ENCODE measurements at places on chromosomes 6 and 20. TPM values are rescaled to one million over a fixed set of nuclear protein-coding genes. Genes with fewer than 3 reads are reported as not detected.

Gene GGTLC1
- total RNA-seq, result not detected

GRCh38 chr6:164749221-164750064 lies 560.0 kb downstream of the C6orf118 start:
- H3K4me3 ChIP-seq, result no peak overlapping the region
- H3K27ac ChIP-seq, result no peak overlapping the region
- no peak for DNase-seq
- no peaks in the 10 kb centered on the region for H3K27me3 ChIP-seq
- H3K36me3 ChIP-seq, result no peaks in the 10 kb centered on the region
- H3K4me1 ChIP-seq, result no peaks in the 10 kb centered on the region

GRCh38 chr6:125807293-125807692 lies 16.5 kb downstream of the NCOA7 start:
- DNase-seq, result no peak
- no peaks in the 10 kb centered on the region for H3K36me3 ChIP-seq
- H3K4me1 ChIP-seq, result no peaks in the 10 kb centered on the region

GRCh38 chr6:88443554-88443953 lies 277.4 kb upstream of the CNR1 start:
- H3K27ac ChIP-seq, result no peak overlapping the region
- H3K27me3 ChIP-seq, result no peaks in the 10 kb centered on the region
- H3K4me3 ChIP-seq, result no peak overlapping the region
- no peaks in the 10 kb centered on the region for H3K36me3 ChIP-seq
- DNase-seq, result no peak
- no peaks in the 10 kb centered on the region for H3K4me1 ChIP-seq

Gene ZBP1
- 0.73 TPM for total RNA-seq

DNA sequence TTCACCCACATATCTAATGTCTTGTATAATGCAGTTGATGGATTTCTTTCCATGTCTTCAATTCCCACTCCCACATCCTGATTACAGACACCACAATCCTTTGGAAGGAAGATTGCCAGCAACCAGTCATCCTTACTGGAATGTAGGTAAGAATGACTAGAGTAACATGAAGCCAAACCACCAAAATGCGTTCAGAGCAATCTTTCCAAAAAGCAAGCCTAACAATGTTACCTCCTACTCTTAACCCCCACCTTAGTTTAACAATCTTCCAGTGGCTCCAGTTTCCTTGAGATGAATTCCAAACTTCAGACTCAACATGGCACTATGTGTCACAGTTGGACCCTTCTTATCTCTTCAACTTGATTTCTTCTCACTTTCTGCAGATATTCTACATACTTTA lies 685.6 kb downstream of the DOK5 start:
- H3K4me1 ChIP-seq, result no peaks in the 10 kb centered on the region
- H3K27me3 ChIP-seq, result no peaks in the 10 kb centered on the region
- H3K27ac ChIP-seq, result no peak overlapping the region
- H3K36me3 ChIP-seq, result no peaks in the 10 kb centered on the region
- H3K4me3 ChIP-seq, result no peak overlapping the region

DNA sequence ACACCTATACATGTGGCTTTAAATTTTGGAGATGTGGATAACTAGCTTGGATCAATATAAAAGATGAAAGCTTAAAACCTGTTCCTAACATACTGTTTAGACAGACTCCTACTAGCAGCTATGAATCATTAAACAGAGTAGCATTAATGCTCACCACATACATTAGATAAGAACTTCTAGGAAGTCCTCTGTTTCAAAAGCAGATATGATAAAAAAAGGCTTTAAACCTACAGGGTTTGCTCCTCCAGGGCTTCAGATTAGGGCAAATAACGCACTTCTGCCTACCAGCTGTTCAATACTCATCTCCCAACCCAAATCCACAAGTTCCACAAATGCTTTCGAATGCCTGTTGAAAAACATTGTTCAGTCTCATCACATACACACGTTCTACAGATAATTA lies 1.5 kb downstream of the REPS1 start:
- no peaks in the 10 kb centered on the region for H3K36me3 ChIP-seq
- DNase-seq, result no peak
- H3K27me3 ChIP-seq, result no peaks in the 10 kb centered on the region
- H3K27ac ChIP-seq, result peak overlapping the region; percentile 96

- DNase-seq, result peak; percentile 56
- peak overlapping the region; percentile 97 for H3K27ac ChIP-seq
- no peaks in the 10 kb centered on the region for H3K36me3 ChIP-seq
- H3K27me3 ChIP-seq, result no peaks in the 10 kb centered on the region
- no peaks in the 10 kb centered on the region for H3K4me1 ChIP-seq
- H3K4me3 ChIP-seq, result peak overlapping the region; percentile 70
These were observed 673 bp downstream of the MARCKS start for GRCh38 chr6:113857556-113858479.

Gene TRIM10
- not detected for total RNA-seq

- H3K36me3 ChIP-seq, result no peaks in the 10 kb centered on the region
- DNase-seq, result no peak
- no peak overlapping the region for H3K4me3 ChIP-seq
- no peak overlapping the region for H3K27ac ChIP-seq
- H3K4me1 ChIP-seq, result no peaks in the 10 kb centered on the region
- no peaks in the 10 kb centered on the region for H3K27me3 ChIP-seq
These were observed 130.4 kb downstream of the PTPRK start for GRCh38 chr6:128389820-128390534.

GRCh38 chr20:2536560-2536986 lies at the start of gene TMC2:
Gene TMC2 (plus strand): TSS chr20:2536573. CDS start chr20:2536622, 49 bp downstream.
- H3K4me1 ChIP-seq, result no peaks in the 10 kb centered on the region
- no peak within 1 kb of the TSS for H3K4me3 ChIP-seq
- H3K27ac ChIP-seq, result no peak within 1 kb of the TSS
- H3K27me3 ChIP-seq, result no peaks in the 10 kb centered on the region

- H3K27ac ChIP-seq, result peak overlapping the region; percentile 98
- peak overlapping the region; percentile 99 for H3K4me3 ChIP-seq
- peak; percentile 89 for DNase-seq
- H3K4me1 ChIP-seq, result peaks cover 7% of the 10 kb centered on the region
- no peaks in the 10 kb centered on the region for H3K27me3 ChIP-seq
These were observed 1.0 kb downstream of the PXDC1 start for GRCh38 chr6:3750317-3751076.

DNA sequence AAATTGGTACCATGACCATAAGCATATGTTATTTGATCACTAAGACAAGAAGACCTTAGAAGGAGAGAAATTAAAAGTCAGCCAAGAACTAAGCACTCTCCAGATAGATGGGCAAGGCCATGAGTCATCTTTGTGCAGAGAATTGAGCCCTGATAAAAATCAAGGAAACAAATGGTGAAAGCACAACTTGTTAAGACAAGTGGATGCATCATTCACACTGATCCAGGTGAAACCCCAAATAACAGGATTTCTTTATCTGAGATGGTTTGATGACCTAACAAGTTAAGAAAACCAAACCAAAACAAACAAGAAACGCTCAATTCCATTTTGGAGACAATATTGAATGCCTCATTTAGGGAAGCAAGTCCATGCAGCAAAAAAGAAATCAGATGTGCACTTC lies 121.6 kb downstream of the ADAT2 start:
- no peaks in the 10 kb centered on the region for H3K36me3 ChIP-seq
- H3K27ac ChIP-seq, result no peak overlapping the region
- no peaks in the 10 kb centered on the region for H3K4me1 ChIP-seq
- H3K4me3 ChIP-seq, result no peak overlapping the region

DNA sequence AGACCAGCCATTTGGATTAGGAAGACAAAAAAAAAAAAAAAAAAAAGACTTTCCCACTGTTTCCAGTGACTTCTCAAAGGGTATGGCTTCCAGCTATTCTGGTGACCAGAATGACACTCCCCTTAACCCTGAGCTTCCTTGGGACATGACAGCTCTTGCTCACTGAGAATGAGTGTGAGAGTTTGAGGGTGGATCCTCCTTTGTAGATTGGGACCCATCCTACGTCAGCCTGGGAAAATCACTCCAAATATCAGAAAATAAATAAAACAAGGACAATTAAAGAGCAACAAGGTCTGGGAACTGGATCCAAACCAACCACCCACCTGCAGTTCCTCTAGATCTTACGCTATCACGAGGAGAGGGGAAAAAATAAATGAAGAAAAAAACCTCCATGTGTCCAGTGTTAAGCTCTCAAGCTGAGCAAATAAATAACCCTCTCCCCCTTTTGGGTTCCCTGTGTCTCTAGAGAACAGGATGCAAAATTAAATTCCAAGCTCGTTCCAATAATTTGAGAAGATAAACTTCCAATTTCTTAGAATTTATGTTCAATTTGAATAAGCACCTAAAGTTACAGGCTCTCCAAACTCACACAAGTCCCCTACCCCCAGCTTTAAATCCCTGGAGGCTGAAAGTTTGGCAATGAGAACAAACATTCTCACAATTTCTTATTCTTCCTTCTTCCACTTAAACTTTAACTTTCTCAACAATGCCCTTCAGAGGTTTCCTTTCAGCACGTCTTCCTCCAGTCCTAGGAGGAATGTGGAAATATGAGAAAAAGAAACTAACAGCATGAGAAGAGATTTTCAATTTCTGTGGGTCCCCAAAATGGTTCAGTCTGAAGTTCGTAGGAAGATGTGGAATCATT lies 170.2 kb downstream of the MTFR2 start:
- no peaks in the 10 kb centered on the region for H3K27me3 ChIP-seq
- H3K4me3 ChIP-seq, result no peak overlapping the region
- H3K27ac ChIP-seq, result no peak overlapping the region

DNA sequence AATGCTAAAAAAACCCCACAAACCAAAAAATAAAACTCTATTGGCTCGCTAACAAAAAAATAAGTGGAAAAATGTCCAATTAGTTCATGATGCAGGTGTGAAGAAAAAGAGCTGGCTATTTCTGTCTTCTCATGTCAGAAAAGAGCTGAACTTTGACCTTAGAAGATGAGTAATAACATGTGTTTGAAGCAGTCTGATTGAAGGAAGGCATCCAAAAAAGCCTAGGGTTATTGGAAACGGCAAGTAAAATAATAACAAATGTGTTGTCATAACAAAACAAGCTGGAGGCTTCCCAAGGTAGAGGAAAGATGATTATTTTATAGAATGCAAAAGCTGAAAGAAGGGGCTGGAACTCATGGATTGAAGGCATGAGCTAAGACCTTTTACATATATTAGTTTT lies 94.4 kb upstream of the FAM184A start:
- no peak overlapping the region for H3K27ac ChIP-seq
- H3K4me1 ChIP-seq, result no peaks in the 10 kb centered on the region
- DNase-seq, result no peak
- no peaks in the 10 kb centered on the region for H3K27me3 ChIP-seq

DNA sequence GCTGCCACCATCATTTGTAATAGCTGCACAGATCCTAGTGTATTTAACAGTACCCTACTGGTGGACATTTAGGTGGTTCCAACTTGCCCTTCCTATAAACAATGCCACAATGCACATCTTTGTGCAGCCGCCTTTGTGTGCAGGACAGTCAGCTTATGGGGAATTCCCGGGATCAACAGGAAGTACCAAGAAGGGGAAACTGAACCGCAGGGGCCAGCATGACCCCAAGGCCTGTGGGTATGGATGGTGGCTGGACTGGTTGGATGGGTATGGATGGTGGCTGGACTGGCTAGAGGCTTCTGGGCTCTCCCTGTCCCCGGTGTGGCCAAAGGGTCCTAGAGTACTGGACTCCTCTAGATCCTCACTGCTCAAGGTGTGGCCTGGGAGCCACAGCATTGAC lies 46.7 kb downstream of the CEBPB start:
- no peaks in the 10 kb centered on the region for H3K27me3 ChIP-seq
- peak overlapping the region; percentile 77 for H3K27ac ChIP-seq
- H3K4me1 ChIP-seq, result no peaks in the 10 kb centered on the region

DNA sequence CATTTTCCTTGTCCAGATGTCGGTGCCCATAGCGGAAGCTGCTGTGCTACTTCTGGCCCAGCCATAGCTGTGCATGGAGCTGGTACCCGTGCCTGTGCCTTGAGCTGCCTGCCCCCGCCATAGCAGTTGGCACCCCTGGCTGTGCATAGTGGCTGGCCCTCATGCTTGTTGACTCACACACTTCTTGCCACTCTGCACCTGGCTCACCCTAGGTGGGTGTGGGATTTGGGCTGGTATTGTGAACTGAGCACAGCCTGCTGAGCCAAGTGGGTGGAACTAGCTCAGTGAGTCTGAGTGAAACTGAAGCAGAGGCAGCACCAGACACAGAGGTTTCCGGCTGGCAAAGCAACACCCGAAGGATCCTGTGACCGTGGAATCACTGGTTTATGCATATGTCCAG lies 689.5 kb upstream of the EYS start:
- no peaks in the 10 kb centered on the region for H3K36me3 ChIP-seq
- no peaks in the 10 kb centered on the region for H3K27me3 ChIP-seq
- H3K4me1 ChIP-seq, result no peaks in the 10 kb centered on the region

- no peak overlapping the region for H3K27ac ChIP-seq
- no peak for DNase-seq
- H3K36me3 ChIP-seq, result peaks cover 20% of the 10 kb centered on the region
- H3K4me3 ChIP-seq, result no peak overlapping the region
- H3K4me1 ChIP-seq, result no peaks in the 10 kb centered on the region
These were observed 25.5 kb upstream of the ADRM1 start for GRCh38 chr20:62277253-62277652.

Gene MAS1
- not detected for total RNA-seq

DNA sequence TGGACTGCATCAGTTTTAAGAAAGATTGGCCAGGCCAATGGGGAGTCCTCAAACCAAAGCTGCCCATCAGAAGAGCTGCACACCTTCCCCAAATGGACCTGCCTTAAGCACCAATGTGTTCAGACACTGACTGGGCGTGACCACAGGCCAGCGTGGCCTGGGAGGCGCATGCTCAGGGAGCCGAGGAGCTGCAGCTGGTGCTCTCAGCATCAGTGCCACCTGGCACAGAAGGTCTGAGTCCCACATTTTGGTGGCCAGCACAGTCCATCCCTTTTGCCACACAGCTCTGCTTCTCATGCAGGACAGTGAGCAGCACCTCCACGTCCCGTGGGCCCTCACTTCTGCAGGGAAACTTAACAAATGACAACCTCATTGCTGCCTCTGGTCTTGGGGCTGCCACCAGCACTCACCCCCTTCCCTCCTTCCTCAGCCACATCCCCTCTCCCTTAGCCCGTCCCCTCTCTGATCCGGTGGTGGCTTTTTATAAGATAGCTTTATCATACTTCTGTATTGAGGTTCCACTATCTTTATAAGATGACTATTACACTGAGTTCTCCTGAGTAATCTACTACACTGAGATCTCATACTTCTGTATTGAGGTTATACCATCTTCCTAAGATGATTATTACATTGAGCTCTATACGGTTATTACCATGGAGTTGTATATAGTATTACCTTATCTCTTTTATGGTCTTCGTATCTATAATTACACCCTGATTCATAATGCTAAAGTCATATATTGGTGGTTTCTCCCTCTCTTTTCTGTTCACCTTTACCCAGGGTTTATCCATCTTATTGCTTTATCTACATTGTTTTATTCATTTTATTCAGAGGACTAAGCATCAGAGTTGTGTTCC lies 109.1 kb downstream of the TOX2 start:
- no peak for DNase-seq
- H3K27ac ChIP-seq, result no peak overlapping the region
- no peak overlapping the region for H3K4me3 ChIP-seq

GRCh38 chr6:81752084-81752920 lies at the start of gene TENT5A:
Gene TENT5A (minus strand): TSS chr6:81752681. CDS start chr6:81752141, 540 bp downstream.
- peak within 1 kb of the TSS; percentile 92 for H3K4me3 ChIP-seq
- no peaks in the 10 kb centered on the region for H3K36me3 ChIP-seq
- peak; percentile 94 for DNase-seq
- H3K27me3 ChIP-seq, result no peaks in the 10 kb centered on the region

- no peak overlapping the region for H3K27ac ChIP-seq
- H3K4me1 ChIP-seq, result no peaks in the 10 kb centered on the region
- no peaks in the 10 kb centered on the region for H3K27me3 ChIP-seq
- no peak for DNase-seq
These were observed 66.0 kb downstream of the RNF182 start for GRCh38 chr6:13990796-13991195.

- no peaks in the 10 kb centered on the region for H3K36me3 ChIP-seq
- H3K27ac ChIP-seq, result no peak overlapping the region
- H3K4me3 ChIP-seq, result no peak overlapping the region
- DNase-seq, result no peak
- no peaks in the 10 kb centered on the region for H3K27me3 ChIP-seq
These were observed 36.4 kb downstream of the ADGB start for GRCh38 chr6:146635165-146635564.

Gene NR2E1
- total RNA-seq, result 0.33 TPM

Measured in breast epithelium (tissue), 4 donors.